ENCODE measurements at places on chromosomes 12 and 14. TPM values are rescaled to one million over a fixed set of nuclear protein-coding genes. Genes with fewer than 3 reads are reported as not detected.

- DNase-seq, result no peak
These were observed 61.0 kb upstream of the PPFIA2 start for GRCh38 chr12:81819991-81820633.

GRCh38 chr14:85415015-85415712, 114.8 kb upstream of the FLRT2 start:
- no peak for DNase-seq

The HCAR2 gene
- total RNA-seq, result 14.0 TPM

DNA sequence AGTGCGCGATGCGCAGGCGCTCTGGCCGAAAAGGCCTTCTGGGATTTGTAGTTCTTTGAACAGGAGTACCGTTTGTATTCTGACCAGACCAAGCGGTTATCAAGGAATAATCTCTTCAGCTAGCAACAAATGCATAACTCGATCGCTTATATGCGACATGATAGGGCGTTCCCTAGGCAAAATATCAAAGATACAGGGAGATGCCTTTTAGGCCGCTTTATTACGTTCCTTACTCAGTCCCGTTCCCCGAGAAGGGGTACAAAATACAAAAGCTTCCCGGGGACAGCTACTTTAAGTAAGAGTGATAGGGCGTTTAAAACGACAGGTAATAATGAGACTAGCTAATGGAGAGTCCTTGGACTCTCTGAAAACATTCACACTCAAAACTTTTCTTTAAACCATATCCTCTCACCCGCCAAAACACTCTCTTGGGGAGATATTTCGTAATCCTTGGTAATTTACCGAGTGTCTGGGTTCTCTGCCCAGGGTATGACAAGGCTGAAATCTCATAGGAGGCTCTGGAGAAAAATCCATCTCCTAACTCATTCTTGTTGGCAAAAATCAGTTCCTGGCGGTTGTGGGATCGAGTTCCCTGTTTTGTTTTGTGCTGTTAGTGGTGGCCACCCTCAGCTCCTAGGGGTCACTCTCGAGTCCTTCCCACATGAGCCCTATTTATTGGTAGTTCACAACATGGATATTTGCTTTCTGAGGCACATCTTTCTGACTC, 412 bp upstream of the SNW1 start:
- no peak for DNase-seq

DNA sequence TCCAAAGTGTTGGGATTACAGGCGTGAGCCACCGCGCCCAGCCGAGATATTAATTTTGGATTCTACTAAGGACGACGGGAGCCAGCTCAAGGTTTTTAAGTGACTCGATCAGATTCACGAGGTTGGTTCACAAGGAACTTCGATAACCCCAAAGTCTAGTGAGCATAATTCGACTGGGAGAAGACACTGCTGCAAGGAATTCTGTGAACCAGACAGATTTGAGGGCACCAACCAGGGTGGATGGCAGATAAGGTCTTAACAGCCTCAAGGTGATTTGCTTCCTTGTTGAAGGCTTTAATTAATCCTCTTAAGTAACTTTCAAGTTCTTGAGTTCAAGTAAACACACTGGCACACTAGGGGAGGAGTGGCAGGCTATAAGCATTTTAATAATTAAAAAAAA, 1.1 kb upstream of the KLHDC2 start:
- no peak for DNase-seq

The CLMN gene
- total RNA-seq, result 35.3 TPM

GRCh38 chr12:112008918-112009317, 4.0 kb downstream of the TMEM116 start:
- DNase-seq, result no peak

GRCh38 chr14:99966912-99967311, 98.3 kb upstream of the EVL start:
- DNase-seq, result no peak

GRCh38 chr12:70247653-70248199, 4.5 kb downstream of the CNOT2 start:
- no peak for DNase-seq

- DNase-seq, result peak; percentile 71
These were observed 6.1 kb downstream of the CCDC184 start for GRCh38 chr12:48189331-48190125.

GRCh38 chr14:32692441-32692840, 246.2 kb upstream of the NPAS3 start:
- DNase-seq, result no peak

DNA sequence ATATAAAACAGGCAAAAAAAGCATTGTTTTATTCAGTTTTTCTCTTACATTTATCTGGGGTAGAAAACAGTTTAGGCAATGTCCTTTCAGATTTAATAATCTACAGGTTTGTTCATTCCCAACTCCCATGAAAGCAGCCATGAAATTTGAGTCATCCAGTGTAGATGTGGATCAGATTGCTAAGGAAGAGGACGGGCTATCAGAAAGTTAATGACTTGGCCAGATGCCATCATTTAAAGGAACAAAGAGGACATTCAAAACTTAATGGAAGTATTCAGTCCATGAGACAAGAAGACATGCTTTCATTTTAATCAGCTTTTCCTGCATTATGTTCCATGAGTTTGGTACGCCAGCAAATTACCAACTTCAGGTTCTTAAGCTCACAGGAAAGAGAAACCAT, 31.1 kb upstream of the POC1B start:
- DNase-seq, result no peak

DNA sequence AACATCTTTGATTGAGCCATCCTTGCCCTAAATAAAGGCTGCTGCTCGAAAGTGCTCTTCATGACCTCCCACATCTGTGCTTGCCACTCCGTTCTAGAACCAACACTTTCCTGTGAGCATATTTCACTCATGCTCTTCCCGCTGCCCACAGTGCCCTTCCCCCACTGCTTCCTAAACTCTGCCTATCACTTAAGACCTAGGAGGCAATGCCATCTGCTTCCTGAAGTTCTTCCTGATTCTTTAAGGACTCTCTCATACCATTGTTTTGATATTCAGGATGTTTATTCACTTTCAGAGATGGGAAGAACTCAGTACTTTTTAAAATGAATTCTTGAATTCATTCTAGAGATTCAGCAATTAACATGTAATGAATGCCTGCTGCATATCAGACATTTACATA, 49.9 kb downstream of the ZFYVE21 start:
- no peak for DNase-seq

GRCh38 chr14:94004015-94004414, 6.9 kb downstream of the CCDC197 start:
- DNase-seq, result no peak

DNA sequence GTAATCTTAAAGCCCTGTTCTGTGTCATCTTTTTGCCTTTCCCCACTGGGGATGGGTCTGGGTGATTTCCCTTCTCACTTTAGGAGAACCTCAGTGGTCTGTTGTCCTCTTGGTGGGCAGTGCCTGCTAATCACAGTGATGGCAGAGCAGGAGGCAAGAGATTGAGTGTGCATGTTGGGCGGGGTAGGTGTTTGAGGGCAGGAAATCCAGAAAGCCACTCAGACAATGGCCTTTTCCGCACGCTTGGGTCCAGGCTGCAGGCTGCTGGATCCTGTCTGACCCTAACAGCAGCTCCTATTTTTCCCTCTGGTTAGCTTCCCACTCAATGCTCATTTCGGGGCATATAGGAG, 13.7 kb upstream of the ITGA5 start:
- DNase-seq, result no peak

The ZNF410 gene
- total RNA-seq, result 39.7 TPM

The NFKBIA gene
- total RNA-seq, result 1,245 TPM

The JDP2 gene
- total RNA-seq, result 141 TPM

DNA sequence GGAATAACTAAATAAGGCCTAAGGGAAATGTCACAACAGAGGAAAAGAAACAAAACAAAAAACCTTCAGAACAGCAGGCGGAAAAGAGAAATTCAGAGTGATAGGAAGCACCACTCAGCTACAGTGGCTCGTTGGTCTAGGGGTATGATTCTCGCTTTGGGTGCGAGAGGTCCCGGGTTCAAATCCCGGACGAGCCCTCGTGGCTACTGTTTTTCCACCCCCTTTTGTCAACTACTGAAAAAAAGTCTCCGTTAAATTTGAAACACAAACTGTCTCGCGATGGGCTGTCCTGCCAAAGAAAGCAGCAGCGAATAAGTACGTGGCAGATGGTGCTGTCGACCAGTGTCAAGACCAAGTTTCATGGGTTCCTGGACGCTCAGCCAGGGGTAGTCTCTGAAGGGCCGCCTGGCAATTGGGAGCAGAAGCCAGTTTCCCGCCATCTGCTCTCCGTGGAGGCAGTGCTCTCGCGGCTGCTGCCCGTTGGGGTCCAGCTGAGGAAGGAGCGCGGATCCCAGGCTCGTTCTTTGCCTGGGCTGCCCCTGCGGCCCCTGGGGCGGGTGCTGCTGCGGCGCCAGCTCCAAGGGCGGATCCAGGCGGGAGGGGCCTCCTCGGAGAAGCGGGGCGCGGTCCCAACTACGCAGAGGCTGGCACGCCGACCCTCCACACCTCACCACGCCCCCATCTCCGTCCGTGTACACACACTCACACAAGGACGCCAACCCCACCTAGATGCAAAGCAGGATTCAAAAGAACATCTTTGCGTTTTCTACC, at the start of gene RNASE4:
Gene RNASE4, plus strand, starts transcription at position 670 of the 771 bp plus-strand sequence. CDS start 14,812 bp downstream, outside the sequence.
- peak; percentile 58 for DNase-seq

The NAA25 gene
- 70.6 TPM for total RNA-seq

GRCh38 chr12:105329926-105330282, 587 bp upstream of the C12orf75 start:
- no peak for DNase-seq

The RAD9B gene
- total RNA-seq, result 0.60 TPM

DNA sequence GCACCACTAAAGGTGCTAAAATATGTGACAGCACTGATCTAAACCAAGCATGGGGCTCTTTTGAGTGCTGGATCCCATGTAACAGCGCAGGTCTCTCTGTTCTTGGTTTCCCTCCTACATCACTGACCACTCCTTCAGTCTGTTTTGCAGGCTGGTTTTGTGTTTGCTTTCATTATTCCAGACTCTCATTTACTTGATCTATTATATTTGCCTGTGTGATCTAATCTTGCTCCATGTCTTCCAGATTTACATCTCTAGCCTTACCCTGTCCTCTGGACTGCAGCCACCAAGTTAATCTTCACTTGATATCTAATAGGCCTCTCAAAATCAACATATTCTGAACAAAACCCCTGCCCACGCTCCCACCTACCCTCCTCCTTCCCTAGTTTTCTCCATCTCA, 8.6 kb downstream of the GLIPR1 start:
- DNase-seq, result no peak

GRCh38 chr12:291153-291723, 28.6 kb upstream of the SLC6A13 start:
- no peak for DNase-seq

- DNase-seq, result no peak
These were observed 109.9 kb downstream of the RIMBP2 start for GRCh38 chr12:130606231-130606630.

- DNase-seq, result no peak
These were observed 214.9 kb downstream of the CNTN1 start for GRCh38 chr12:40907115-40907527.

- no peak for DNase-seq
These were observed 962.6 kb upstream of the FBXO33 start for GRCh38 chr14:40394634-40395340.

- no peak for DNase-seq
These were observed 504.9 kb upstream of the CCDC196 start for GRCh38 chr14:65981192-65981843.

GRCh38 chr14:94768521-94769390, 1.2 kb downstream of the GSC start:
- no peak for DNase-seq

- no peak for DNase-seq
These were observed 138.3 kb downstream of the KSR2 start for GRCh38 chr12:117830471-117830870.

DNA sequence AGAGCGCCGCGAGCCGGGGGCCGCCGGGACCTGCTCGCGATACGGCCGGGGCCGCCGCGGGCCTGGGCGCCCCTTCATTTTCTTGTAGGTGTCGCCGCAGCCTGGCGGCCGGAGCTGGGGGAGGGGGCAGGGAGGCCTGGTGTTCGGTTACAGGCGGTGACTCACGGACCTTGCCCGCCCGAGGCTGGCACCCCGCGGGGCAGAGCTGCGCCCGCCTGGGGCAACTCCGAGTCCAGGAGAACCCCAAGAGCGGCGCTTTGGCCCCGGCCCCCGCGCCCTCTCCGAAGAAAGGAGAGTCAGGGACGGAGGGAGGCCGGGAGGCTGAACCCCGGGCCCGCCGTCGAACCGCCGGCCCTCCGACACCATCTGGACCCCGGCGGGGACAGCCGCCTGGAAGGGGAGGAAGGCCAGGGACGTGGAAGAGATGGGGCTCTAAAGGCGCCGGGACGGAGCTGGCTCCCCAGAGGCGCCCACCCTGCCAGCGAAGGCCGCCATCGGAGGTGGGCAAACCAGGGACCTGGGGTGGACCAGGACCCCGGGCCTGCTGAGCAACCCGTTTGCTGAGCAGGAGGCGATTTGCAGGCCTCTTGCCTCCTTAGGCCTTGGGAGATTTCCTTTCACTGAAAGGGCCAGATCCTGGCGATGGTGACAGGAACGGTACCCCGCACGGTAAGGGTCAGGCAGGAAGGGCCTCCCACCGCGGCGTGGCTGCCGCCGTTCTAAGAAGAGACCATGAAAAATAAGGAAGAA, 843 bp upstream of the NUAK1 start:
- no peak for DNase-seq

GRCh38 chr14:35855876-35856481, 29.8 kb downstream of the BRMS1L start:
- no peak for DNase-seq

DNA sequence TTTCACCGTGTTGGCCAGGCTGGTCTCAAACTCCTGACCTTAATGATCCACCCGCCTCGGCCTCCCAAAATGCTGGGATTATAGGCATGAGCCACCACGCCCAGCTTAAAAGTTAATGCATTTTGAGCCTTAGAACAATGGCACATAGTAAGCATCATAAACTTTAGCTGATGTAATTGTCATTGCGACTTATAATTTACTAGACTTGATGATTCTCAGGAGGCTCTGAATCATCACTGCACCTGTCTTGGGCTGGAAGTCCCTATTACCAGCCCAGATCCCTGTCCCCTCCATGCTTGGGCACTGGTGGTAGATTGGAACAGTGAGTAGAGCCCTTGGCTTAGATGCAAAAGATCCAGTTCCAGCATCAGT, 26.1 kb downstream of the KMT5A start:
- DNase-seq, result no peak

DNA sequence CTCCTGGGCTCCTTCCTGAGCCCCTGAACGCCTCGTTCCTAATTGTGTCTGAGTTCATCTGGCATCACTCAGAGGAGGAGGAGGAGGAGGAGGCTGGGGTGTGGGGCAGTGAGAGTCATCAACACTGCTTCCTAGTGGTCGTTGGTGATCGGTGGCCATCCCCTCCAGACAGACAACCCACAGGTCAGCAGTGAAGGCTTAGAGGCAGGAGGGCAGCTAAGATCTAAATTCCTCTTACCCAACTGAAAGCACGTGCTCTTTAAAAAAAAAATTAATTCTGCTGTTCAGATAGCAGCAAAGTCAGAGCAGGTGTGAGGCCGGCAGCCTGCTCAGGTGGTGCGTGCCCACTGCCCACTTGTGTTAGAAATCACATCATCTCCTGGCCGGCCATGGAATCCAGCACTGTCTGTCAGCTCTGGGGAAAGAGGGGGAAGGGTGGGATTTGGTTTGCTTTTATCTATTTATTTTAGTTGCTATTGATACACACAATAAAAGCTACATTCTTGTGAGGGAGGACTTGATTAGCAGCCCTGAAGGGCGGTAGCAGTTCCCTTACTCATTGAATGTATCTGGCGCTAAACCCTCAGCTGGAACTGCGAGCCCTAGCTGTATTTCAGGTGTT, 46.6 kb downstream of the PPP2R5C start:
- DNase-seq, result no peak

The TSPAN11 gene
- 1.4 TPM for total RNA-seq

The NXPH4 gene
- total RNA-seq, result not detected

All from omental fat pad (tissue), 4 donors.